Articular chondrocyte of knee joint (primary cell): ENCODE measurements at places on chromosomes 2 and 18. TPM values are rescaled to one million over a fixed set of nuclear protein-coding genes. Genes with fewer than 3 reads are reported as not detected.

STARD6 gene
- 1.2 TPM in 1 of 2 replicates, not detected in the other for total RNA-seq

DQX1 gene
- total RNA-seq = not detected in 2 replicates

ZNF532 gene
- 67.9 and 69.4 TPM in 2 replicates for total RNA-seq

RGPD8 gene
- 22.5 and 43.3 TPM in 2 replicates for total RNA-seq

SCLY gene
- total RNA-seq = 8.4 and 11.2 TPM in 2 replicates

FAM228A gene
- 0.43 and 0.65 TPM in 2 replicates for total RNA-seq

ARHGEF33 gene
- 1.2 and 1.4 TPM in 2 replicates for total RNA-seq

VWA3B gene
- 0.11 TPM in 1 of 2 replicates, not detected in the other for total RNA-seq

MAP3K19 gene
- not detected in 2 replicates for total RNA-seq

MOCOS gene
- total RNA-seq = 10.6 and 12.5 TPM in 2 replicates

TEX51 gene
- not detected in 2 replicates for total RNA-seq

CHST10 gene
- 6.4 and 9.3 TPM in 2 replicates for total RNA-seq

APOB gene
- total RNA-seq = 0.65 and 1.7 TPM in 2 replicates

CUL3 gene
- total RNA-seq = 73.0 and 75.9 TPM in 2 replicates

CRYBA2 gene
- total RNA-seq = 0.54 TPM in 1 of 2 replicates, not detected in the other

RSAD2 gene
- 1.0 and 2.8 TPM in 2 replicates for total RNA-seq

C2orf66 gene
- total RNA-seq = 0.13 and 0.32 TPM in 2 replicates

PDK1 gene
- 37.2 and 50.6 TPM in 2 replicates for total RNA-seq

AGXT gene
- total RNA-seq = not detected in 2 replicates

RBM44 gene
- total RNA-seq = 0.65 and 1.6 TPM in 2 replicates

SAG gene
- total RNA-seq = not detected in 2 replicates

WDR43 gene
- 62.3 and 63.0 TPM in 2 replicates for total RNA-seq

SKA1 gene
- total RNA-seq = 10.7 and 16.4 TPM in 2 replicates

DCDC2C gene
- total RNA-seq = not detected in 2 replicates
